Fibroblast of skin of right biceps (primary cell): ENCODE measurements at places on chromosomes 5 and 9.
A peak's percentile ranks its signal among the peaks of the same experiment; 100 is the strongest.

- peak; percentile 8 for DNase-seq
Observed at GRCh38 chr9:120642129-120642770, 62.3 kb upstream of the CDK5RAP2 start.

- DNase-seq, result no peak
Observed at GRCh38 chr9:112168197-112168596, 6.9 kb downstream of the SUSD1 start.

GRCh38 chr5:130762031-130762430 lies 403.0 kb downstream of the HINT1 start:
- DNase-seq, result peak; percentile 11

- peak; percentile 72 for DNase-seq
Observed at GRCh38 chr5:91850031-91850430, 466.9 kb upstream of the ARRDC3 start.

DNA sequence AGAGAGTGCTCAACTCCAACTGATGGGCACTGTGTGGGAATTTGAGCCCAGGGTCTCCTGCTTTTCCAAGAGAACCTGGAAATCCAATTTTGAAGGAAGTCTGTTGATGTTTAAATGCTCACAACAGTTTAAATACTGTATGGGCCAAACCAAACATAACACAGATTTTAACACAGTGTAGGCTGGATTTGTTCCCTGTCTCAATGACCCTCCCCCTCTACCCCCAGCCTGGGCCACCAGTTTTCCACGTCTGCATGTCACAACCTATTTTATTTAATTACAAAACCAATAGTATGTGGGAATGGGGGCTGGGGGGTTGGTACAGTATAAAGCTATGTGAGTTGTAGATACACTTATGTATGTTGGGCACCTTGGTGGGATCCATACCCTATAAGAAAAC lies 11.7 kb downstream of the PALM2AKAP2 start:
- peak; percentile 15 for DNase-seq

DNA sequence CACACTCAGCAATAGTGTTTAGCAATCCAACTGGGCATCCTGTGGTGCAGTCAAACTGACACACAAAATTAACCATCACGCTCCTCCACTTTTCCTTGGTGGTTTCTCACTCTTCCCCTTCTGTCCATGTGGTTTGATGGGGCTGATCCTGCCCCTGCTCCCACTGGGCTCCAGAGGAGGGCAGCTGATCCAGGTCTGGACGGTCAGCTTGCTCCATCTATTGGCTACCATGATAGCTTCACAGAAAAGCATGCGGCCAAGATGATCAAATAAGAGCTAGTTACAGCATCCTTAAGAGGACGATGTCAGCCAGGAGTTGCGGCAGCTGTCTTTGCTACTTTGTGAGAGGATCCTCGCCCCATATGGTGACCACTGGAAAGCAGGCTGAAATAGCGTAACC lies 29.6 kb upstream of the RANBP17 start:
- no peak for DNase-seq

- DNase-seq, result no peak
Observed at GRCh38 chr9:110592044-110592830, 12.7 kb upstream of the SVEP1 start.

DNA sequence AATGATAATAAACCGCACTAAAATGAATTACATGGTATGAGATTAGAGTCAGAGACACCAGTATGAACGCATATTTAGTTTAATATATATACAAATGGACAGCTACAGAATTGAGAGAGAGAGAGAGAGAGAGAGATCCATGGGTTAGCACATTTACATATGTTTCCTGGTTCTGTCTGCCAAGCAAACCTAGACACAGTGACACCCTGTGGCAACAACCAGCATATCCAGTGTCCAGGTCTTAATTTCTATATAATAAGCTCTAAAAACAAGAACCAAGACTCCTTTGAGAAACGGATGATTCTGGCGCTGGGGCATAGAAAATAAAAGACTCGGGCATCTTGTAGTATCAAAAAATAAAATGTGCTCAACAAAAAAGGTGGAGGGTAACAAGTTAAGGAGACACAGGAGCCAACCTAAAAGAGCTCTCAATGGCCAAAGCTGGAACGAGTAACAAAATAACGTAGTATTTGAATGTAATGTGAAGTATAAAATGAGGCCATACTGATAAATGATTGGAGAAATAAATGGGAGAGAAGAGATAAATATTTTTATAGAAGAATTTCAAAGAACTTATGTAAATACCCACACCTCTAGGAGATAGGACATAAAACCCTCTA lies 84.5 kb downstream of the RFX3 start:
- DNase-seq, result peak; percentile 60

GRCh38 chr5:126000507-126000906 lies 422.7 kb upstream of the GRAMD2B start:
- peak; percentile 44 for DNase-seq

DNA sequence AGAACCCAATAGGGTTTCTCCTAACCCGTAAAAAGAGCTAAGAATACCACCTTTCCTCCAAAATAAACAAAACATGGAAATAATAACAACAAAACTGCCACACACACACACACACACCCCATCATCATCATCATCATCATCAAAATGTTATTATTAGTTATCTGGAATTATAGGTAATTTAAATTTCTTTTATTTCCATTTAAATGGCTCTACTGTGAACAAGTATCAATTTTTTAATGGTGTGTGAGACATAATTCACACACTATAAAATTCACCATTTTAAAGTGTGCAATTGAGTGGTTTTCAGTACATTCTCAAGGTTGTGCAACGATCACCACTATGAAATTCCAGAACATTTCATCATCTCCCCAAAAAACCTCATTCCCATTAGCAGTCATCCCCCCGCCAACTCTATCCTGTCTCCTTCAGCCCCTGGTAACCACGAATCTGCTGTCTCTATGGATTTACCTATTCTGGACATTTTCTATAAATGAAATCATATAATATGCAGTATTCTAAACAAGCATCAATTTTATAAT lies 172.7 kb downstream of the ROR2 start:
- peak; percentile 92 for DNase-seq

- peak; percentile 51 for DNase-seq
Observed at GRCh38 chr5:171092194-171092593, 216.9 kb upstream of the TLX3 start.

DNA sequence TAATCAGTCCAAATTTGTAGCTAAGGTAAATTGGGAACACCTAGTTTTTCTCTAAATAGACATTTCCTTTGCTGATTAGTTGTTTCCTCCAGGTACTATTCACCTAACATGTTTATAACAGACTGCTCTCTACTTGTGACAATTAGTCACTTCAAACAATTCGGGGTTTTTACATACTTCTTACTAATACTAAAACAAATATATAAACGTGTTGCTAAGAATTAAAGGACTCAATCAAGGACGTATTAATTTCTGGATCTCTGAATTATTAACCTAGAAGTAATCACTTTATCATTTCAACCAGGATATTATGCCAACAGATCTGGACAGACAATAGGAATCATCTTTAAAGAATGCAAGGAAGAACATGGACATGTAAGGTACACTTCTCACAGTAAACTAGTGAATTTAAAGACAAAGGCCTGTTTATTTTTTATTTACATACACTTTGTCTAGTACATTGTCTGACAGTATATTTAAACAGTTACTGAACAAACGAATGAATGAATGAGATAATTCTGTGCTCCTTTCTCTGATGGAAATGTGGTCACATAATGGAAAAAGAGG lies 22.3 kb downstream of the PJA2 start:
- DNase-seq, result no peak

DNA sequence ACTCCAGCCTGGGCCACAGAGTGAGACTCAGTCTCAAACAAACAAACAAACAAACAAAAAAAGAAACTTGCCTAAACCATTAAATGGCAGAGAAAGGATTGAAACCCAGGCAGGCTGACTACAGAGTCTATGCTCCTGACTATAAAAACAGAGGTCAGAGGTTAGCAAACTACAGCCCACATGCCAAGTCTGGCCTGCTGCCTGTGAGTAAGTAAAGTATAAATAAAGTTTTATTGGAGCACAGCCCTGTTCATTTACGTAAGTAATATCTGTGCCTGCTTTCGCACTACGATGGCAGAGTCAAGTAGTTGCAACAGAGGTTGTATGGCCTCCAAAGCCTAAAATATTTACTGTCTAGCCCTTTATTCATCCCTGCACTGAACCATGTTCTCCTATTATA lies 11.6 kb downstream of the POLR1E start:
- no peak for DNase-seq

- DNase-seq, result no peak
Observed at GRCh38 chr5:149298842-149299404, 27.3 kb downstream of the AFAP1L1 start.

DNA sequence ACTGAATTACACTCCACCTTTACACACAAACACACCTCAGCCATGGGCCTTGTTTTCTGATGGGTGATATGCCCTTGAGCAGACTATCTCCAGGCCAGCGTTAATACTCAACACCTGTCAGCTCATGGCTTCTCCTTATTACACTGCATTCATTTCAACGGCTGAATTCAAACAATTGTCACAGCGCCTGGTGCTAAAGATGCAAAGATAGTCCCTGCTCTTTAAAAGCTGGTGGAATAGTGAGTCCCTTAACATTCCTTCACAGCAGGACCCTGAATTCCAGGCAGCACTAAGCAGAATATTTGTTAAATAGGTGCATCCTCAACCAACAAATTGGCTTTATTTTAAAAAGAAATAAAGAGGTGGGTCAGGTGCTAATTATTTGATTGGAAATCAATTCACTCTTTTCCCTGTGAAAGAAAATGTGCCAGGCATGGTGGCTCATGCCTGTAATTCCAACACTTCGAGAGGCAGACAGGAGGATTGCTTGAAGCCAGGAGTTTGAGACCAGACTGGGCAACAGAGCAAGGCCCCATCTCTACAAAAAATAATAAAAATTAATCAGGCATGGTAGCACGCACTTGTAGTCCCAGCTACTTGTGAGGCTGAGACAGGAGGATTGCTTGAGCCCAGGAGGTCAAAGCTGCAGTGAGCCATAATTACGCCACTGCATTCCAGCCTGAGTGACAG lies 155.7 kb upstream of the EFNA5 start:
- no peak for DNase-seq

DNA sequence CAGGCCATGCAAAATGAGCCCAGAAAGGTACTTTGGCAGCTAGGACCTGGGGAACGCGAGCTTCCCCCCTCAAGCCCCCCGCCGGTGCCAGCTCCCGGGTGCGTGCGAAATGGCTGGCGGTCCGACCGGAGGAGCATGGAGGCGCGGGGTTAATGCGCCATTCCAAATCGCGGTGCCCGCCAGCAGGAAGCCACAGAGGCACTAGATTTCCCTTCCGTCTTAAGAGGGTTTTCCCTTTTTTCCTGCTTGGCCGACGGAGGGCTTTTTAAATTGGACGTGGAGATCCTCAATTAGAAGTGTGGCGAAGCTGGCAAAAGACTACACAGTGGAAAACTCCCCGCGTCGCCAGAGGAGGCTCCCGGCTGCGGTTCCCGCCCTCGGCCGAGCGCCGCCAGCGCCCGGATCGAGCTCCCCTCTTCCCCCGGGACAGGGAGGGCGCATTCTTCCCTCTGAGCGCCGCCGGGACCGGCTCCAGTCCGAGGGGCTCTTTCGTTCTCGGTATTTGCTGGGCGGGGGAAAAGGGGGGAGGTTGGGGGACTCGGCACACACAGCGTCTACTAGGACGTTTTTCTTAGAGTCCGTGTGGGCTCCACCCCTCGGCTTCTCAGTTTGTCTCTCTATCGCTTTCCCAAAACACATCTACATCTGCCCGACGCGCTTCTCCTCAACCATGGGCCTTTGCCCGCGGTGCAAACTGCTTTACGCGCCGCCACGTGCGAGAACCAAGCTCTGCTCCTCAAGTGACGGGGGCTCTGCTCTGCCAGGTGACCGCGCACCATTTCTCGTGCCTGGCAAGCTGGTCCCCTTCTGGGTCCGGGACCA lies 3.0 kb downstream of the GDNF start:
- peak; percentile 73 for DNase-seq

DNA sequence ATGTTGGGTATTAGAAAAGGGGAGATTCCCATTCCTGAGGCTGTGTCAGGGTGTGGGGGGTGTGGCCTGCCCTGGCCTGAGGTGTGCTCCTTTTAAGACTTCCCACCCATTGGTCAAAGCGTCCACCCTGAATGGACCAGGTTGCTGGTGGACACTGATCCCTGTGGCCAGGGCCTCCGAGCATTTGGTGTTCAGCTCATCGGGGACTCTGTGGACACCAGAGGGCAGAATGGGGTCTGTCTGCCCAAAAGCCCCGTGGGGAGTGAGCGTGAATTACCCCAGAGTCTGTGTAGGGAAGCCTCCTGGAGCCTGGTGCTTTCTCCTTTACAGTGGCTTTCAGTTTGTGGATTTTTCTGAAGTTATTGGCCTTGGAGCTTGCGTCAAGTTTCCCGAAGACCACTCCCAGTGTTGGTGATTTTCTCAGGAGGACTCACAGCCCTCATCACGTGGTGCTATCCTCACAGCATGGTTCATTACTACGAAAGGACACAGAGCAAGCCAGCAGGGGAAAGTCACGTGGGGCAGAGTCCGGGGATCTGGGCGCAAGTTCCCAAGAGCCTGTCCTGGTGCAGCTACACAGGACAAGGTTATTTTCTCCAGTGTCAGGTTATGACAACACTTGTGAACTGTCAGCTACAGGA lies 55.5 kb downstream of the TENT4A start:
- no peak for DNase-seq

- peak; percentile 90 for DNase-seq
Observed at GRCh38 chr5:135139381-135140134, 105.5 kb upstream of the PITX1 start.

DNA sequence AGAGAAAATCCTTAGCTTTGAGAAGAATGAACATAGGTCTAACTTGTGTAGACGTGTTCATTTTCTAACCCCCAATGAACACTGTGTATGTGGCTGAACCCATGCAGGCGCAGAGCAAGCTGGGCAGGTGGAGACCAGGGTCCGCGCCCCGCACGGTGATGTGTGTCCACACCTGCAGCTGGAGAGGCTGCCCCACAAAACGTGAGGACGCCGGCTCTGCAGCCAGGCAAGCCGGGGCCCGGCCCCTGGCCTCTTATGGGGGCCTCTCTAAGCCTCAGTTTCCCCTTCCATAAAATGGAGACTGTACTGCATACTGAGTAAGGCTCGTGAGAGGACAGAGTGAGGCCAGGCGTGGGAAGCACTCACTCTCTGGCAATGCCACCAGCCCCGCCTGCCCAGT lies 124.7 kb upstream of the RAPGEF1 start:
- no peak for DNase-seq

DNA sequence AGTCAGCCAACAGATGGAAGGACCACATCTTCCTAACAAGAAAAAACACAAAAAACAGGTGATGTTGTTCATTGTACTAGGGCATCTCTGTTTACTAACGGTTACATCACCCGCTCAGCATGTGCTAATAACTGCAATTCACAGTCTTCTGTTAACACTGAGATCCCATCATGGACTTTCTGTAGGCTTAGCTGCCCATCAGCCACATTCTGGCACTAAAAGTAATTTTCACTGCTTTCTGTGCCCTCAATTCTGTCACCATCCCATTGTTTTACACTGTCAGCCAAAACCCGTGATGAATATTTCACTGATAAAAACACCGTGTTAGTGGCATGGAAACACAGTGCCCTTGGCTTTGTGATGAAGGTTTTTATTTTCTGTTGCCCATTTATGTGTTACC lies 64.6 kb downstream of the CAST start:
- no peak for DNase-seq

GRCh38 chr9:36704148-36704547 lies 131.5 kb downstream of the MELK start:
- no peak for DNase-seq

- no peak for DNase-seq
Observed at GRCh38 chr5:134103397-134103796, 11.1 kb upstream of the TCF7 start.

- peak; percentile 62 for DNase-seq
Observed at GRCh38 chr5:149442563-149443182, 63.6 kb upstream of the IL17B start.
